ENCODE measurements at places on chromosomes 1 and 21. TPM values are rescaled to one million over a fixed set of nuclear protein-coding genes. Genes with fewer than 3 reads are reported as not detected.

- no peak for DNase-seq
Measured at GRCh38 chr1:232547938-232548484, 81.9 kb downstream of the SIPA1L2 start.

DNA sequence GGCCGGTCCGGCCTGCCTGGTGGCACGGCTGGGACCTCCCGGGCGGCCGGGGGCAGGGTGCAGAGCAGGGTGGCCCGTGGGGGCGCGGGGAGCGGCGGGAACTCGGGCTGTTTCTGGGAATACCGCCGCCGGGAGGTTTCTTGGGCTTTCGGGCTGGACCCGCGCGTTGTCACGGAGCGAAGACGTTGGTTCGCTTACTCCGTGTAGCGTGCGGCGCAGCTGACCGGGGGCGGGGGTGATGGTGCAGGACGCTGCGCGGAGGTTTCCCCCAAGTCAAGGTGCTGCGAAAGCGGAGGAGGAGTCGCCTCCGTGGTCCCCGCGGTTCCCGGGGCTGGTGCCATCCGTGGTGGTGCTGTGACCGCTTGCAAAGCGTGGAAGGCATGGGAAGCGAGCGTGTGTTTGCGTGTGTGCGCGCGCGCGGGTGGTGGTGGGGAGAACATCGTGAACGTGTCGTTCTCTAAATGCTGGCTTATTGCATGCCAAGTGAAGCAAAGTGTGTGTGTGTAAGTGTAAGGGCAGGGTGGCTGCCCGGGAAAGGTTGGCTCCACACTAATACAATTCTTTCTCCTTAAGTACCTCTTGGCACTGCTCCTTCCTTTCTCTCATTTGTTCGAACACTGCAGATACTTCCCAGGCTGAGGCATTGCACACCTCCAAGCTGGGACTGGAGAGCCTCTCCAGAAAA lies 1.1 kb downstream of the RYR2 start:
- DNase-seq: no peak

- no peak for DNase-seq
Measured at GRCh38 chr21:22288885-22289499, 1290.8 kb downstream of the NCAM2 start.

- no peak for DNase-seq
Measured at GRCh38 chr1:191912517-191912916, 245.7 kb upstream of the RGS18 start.

GRCh38 chr1:157092831-157093230 lies 6.8 kb downstream of the ETV3L start:
- DNase-seq: no peak

DNA sequence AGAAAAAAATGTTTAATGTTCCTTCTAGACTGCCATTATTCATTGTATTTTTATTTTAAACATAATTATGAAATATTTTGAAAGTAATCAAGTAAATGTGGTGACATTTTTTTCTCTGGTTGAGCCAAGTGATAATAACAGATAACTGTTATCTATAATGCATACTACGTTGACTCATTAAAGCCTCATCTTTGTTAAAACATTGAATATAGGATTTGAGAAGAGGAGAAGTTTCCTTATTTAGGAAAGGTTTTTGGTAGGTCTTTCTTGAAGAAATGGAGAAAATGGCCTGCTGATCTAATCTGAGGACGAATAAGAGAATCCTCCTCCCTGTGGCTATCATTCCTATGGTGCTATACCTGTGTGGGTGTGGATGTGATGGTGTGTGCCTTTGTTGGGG lies 89.0 kb downstream of the NFIA start:
- DNase-seq: no peak

GRCh38 chr1:28577738-28578536 lies 14.1 kb upstream of the RAB42 start:
- no peak for DNase-seq

- no peak for DNase-seq
Measured at GRCh38 chr1:18404460-18404859, 76.3 kb upstream of the KLHDC7A start.

GRCh38 chr1:24805534-24806301 lies 60.5 kb downstream of the CLIC4 start:
- no peak for DNase-seq

GRCh38 chr1:99645203-99645602 lies 710 bp upstream of the PALMD start:
- no peak for DNase-seq

GRCh38 chr1:52970149-52970548 lies 43.1 kb downstream of the SCP2 start:
- DNase-seq: no peak

- DNase-seq: no peak
Measured at GRCh38 chr1:221139991-221140390, 260.7 kb downstream of the HLX start.

DNA sequence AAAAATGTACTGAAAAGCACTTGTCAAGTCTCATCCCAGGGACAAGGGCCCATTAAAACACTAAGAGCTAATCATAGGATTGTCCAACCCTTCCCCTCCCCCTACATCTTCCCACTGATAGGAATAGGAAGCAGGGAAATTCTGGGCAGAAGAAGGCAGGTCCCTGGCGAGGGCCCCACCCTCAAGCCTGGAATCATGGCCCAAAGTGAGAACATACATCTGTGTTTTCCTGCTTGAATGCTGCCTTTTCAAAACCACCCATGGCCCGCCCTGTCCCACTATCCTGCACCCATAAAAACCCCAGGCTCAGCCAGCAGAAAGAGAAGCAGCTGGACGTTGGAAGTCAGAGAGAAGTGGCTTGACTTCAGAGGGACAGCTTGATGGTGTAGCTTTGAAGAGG lies 4.8 kb downstream of the DNAI4 start:
- no peak for DNase-seq

GRCh38 chr1:171196351-171196750 lies 11.3 kb downstream of the FMO2 start:
- DNase-seq: no peak

GRCh38 chr1:7786795-7787194 lies 2.7 kb downstream of the PER3 start:
- DNase-seq: no peak

DNA sequence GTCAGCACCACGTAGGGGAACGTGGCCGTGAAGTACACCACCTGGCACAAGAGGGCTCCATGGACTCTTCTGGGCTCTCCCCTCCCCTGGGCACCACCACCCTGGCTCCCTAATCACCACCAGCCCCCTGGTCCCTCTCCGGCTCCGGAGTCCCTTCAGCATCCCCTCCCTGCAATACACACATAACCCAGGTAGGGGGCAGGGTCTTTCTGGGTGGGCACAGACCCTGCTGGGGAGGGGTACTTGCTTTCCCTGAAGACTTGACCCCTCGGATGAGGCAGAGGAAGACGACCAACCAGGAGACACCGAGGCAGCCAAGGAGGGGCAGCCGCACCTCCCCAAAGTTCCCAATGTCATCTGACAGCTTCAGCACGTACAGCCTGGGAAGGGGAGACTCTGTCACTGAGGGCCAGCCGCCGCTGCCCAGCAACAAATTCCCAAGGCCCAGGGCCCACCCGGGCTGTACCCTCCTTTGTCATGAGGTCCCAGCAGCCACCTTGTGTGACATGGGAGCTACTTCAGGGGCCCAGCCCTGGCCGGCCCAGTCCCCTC lies 11.3 kb downstream of the CCDC24 start:
- no peak for DNase-seq

DNA sequence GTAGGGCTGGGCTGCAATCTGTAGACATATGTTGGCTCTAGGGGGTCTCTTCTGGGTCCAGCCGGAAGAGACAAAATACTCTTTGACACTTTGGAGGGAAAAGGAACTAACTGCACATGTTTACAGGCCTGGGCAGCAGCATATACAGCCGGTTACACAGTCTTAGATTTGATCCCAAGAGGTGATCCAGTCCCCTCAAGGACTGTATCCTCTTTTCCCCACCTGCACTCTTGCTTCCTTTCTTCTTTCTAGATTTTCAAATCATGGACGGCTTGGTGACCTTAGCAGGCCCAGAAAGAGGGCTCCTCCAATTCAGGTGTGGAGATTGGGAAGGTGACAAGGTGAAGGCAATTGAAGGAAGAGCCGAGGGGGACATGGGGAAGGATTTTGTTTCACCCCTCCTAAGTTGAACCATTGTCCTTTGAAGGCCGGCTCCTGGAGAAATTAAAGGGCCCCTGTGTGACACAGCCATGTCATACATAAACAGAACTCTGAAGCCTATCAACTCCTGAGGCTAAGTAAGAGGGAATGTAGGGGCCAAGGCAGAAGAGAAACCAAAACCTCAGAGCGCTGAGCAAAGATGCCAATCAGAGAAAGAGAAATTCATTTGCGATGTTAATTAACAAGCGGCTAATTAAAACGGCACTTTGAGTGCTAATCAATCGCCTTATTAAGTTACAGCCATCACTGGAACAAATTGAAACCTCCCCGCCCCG lies 5.9 kb upstream of the BARHL2 start:
- no peak for DNase-seq

- DNase-seq: no peak
Measured at GRCh38 chr1:171877701-171878100, 36.4 kb downstream of the DNM3 start.

GRCh38 chr1:4408380-4408779 lies 246.0 kb upstream of the AJAP1 start:
- no peak for DNase-seq

- no peak for DNase-seq
Measured at GRCh38 chr1:94345148-94345721, 73.0 kb upstream of the ABCD3 start.

GLIS1 gene
- 2.1 TPM for total RNA-seq

FCN3 gene
- total RNA-seq: not detected

KDF1 gene
- 12.2 TPM for total RNA-seq

MARK1 gene
- total RNA-seq: 14.3 TPM

GALE gene
- 39.0 TPM for total RNA-seq

All from type B pancreatic cell (in vitro differentiated cells).